A549 (cell line): ENCODE measurements at places on chromosomes 2 and 18.

DNA sequence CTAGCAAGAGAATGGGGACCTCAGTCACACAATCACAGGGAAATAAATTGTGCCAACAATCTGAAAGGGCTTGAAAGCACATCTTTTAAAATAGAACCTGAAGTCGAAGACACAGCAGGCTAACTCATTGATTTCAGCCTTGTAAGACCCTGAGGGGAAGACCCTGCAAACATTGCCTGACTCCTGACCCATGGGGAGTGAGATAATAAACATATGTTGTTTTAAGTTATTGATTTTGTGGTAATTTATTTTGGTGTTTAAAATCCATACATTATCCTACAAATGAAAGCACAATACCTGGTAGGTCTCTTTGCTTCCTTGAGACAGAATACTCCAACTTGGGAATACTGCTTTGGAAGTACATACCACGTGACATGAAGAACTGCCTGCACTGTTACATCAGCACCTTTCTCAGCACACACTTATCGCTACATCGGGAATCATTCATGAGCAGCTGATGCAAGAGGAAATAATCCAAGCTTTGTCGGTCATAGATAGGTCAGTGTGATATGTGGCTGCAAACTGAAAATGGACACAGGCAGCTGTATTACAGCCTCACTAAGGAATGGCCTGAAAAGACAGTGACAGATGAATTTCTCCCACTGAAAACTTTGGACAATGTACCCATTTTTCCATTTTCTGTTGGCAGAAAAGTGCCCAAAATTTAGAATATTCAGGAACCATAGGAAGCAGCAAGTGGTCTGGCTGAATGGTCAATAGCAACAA, 494.5 kb upstream of the MAP2 start:
- no peak for DNase-seq

DNA sequence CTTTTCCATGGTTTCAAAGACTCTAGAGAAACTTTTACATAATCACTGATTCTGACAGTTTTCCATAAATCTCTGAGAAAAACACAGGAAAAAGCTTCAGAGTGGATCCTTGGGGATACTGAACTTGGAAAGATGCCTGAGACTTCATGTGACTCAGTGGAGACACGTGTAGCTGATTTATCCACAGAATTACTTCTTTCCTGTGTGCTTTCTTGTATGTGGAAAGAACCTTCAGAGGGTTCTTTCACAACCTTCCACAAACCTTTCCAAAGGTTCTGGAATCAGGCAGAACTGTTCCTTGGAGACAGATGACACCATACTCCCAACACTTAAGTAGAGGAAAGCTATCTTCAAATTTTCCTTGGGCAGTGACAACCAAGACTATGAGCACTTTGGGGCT, 207.2 kb downstream of the RND3 start:
- DNase-seq = no peak

DNA sequence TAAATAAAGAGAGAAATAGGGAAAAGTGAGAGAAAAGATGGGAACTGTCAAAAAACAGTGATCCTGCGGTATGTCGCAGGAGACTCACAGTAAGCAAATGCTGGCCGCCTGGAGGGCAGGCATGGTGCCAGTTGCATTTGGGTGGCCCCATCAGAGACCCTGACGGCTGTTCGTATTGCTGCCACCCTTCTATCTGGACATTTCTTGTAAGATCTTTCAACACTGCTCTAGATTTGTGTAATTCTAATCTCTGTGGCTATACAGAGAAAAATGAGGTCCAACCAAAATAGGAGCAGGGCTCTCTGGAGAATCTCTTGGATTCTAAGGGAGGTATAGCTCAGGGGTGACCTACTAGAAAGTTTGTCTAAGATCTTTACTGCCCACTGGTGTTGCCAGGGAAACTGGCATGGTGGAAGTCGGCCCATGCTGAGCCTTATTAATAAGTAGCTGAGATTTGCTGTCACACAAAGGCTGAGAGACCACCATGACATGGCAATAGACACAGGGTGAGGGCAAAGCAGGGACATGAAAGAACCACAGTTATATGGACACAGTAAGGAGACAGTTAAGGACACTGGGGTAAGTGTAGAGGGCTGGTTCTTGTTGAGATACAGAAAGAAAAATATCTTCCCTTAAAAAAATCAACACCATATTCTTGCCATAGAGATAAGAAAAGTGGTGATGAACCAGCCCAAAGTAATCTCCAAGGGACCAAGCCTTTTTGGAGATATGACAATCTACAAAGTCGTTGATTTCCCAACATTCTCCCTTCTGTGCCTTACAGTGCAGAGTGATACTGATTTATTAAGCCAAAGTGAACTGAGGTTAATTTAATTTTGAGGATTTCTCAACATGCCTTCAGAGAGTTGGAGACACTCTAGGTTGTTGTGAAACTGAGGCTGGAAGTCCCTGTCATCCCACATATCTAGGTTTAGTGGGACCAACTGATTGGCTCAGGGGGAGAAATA, 26.4 kb upstream of the FZD7 start:
- DNase-seq = no peak

DNA sequence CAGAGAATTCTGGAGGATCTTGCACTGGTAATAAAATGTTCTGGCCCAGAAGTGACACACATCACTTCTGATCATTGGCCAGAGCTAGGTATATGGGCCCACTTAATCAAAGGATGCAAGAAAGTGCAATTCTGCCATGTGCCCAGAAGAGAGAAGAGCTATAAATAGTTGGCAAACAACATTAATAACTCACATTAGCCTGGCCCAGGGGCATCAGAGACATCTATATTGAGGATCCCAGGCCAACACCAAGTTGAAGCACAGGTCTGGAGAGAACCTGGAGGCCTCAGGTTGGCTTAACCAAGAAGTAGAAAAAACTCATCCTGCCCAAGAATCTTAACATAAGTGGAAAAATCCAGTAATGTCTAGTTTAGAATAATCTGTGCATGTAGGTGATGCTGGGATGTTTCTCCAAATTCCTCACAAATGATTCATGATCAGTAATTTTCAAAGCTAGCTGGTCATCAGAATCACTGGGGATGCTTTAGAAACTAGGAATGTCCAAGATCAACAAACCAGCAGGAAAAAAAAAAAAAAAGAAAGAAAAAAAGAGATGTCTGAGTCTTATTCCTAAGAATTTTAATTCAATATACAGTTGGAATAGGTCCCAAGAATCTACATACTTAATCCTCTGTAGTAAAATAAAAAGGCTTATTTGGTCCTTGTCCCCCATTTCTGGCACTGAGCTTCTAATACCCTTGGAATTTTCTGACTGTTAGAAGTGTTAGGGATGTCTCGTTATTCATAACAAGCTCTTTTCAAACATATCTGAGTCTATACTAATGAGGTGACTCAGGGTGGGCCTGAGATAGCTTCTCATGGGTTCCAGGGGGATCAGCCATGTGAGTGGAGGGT, 35.0 kb upstream of the EVA1A start:
- DNase-seq = peak; percentile 56

GRCh38 chr2:74333175-74333574, 10.0 kb downstream of the SLC4A5 start:
- DNase-seq = no peak

DNA sequence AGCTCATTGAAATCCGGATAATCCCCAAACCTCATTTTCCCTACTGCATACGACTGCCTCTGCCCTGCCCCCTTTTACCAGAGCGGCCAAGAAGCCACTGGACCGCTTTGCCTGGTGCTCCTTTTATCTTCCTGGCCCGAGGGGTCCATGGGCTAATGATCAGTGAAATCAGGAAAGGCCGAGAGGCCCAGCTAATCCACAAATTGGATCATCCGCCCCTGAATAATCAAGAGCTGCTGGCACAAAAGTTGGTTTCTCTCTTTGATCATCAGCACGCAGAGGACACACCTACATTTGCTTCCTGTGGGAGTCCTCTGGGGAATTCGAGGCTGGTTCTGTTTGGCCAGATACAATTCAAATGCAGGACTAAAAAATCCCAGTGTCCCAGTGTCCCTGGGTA, 144.5 kb downstream of the INSIG2 start:
- no peak for DNase-seq

- DNase-seq = no peak
Observed at GRCh38 chr18:53754154-53754553, 470.3 kb downstream of the MBD2 start.

DNA sequence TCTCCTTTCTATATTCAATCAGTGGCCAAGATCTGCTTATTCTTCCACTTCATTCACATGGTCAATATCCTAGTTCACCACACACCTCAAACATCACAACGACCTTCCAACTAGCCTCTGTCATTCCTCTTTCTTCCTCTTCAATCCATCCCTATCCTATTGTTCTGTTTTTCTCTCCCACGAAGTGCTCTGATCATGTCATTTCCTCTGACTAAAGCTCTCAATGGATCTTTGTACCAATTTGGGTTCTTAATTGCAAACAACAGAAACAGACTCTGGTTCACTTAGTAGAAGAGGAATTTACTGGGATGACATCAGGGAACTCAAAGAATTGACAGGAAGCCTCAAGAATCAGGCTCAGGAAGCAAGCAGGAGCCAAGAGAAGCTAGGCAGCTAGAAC, 23.5 kb downstream of the WNT10A start:
- DNase-seq = no peak

DNA sequence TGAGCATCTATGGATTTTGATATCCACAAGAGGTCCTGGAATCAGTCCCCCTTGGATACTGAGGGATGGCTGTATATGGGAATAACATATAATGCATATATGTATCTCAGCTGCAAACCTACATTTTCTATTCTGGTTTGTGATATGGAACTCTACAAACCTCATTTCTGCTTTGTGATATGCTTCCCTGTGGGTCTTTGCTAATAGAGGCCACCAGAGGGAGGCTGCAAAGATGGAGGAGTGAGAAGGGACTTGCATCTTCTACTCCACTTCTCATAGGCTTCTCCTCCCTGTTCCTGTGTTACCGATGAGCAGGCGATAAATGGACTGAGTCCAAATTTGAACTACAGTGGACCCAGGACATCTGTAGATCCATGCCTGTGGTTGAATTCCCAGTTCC, 37.8 kb downstream of the ARID5A start:
- no peak for DNase-seq

DNA sequence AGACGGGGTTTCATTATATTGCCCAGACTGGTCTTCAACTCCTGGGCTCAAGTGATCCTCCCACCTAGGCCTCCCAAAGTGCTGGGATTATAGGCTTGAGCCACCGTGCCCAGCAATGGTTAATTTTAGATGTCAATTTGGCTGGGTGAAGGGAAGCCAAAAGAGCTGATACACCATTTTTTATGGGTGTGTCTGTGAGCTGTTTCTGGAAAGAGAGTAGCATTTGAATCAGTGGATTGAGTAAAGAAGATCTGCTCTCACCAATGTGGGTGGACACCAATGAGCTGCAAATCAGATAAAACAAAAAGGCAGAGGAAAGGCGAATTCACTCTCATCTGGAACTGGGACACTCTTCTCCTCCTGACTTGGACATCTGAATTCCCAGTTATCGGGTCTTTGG, 16.1 kb upstream of the TAF4B start:
- DNase-seq = no peak
